ENCODE measurements at places on chromosomes 7 and 10. TPM values are rescaled to one million over a fixed set of nuclear protein-coding genes. Genes with fewer than 3 reads are reported as not detected.
A peak's percentile ranks its signal among the peaks of the same experiment; 100 is the strongest.

- H3K27ac ChIP-seq, result no peak overlapping the region
- no peak overlapping the region for H3K4me3 ChIP-seq
- H3K27me3 ChIP-seq, result no peaks in the 10 kb centered on the region
- DNase-seq, result no peak
- peaks cover 24% of the 10 kb centered on the region for H3K36me3 ChIP-seq
Measured at GRCh38 chr10:42598249-42598873, 40.0 kb downstream of the ZNF33B start.

DNA sequence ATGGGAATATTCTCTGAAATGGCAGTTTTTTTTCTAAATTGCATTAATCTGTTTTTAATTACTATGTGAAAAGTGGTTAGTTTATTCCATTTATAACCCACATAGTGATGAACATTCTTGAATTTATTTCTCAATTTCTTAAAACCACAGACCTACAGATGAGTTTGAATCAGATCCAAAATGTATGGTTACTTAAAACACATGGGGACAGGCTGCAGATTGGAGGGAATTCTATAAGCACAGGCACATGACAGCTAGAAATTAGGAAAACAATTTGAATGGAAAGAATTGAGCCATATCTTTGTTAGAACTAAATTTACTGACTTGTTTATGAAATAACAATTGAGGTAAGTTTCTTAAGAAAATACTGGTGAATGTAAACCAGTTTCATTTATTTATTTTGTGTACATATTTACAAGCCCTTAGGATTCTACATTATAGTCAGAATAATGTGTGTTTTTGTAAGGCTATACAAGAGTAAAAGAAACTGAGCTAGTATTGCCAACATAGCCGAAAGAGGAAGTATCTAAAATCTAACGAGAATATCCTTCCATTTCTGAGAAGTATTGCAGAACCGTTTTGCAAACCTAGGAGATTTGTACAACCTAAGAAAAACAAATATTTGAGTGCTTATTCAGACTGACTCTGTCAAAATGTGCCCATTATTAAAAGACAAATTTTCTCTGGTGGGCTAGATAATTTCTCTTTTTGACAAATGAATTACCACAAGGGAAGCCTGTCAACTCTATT, 434.3 kb upstream of the SEMA3D start:
- no peak for DNase-seq
- no peaks in the 10 kb centered on the region for H3K4me1 ChIP-seq
- H3K27me3 ChIP-seq, result no peaks in the 10 kb centered on the region

GRCh38 chr10:19815731-19816410, 361 bp upstream of the PLXDC2 start:
- H3K27me3 ChIP-seq, result no peaks in the 10 kb centered on the region
- no peaks in the 10 kb centered on the region for H3K36me3 ChIP-seq
- H3K4me3 ChIP-seq, result peak overlapping the region; percentile 83
- H3K4me1 ChIP-seq, result no peaks in the 10 kb centered on the region

DNA sequence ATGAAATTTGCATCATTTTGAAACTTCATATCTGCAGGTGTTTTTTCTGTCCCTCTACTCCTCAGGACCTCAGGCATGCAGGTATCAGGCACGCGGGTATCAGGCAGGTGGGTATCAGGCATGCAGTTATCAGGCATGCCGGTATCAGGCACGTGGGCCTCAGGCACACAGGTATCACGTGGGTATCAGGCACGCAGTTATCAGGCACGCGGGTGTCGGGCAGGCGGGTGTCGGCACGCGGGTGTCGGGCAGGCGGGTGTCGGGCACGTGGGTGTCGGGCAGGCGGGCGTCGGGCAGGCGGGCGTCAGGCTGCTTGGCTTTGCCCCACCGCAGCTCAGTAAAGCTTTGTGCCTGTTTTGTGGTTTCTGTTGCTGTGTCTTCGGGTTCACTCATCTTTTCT, 8.7 kb downstream of the SPRN start:
- H3K27ac ChIP-seq, result no peak overlapping the region
- H3K4me1 ChIP-seq, result no peaks in the 10 kb centered on the region
- DNase-seq, result no peak
- peaks cover 63% of the 10 kb centered on the region for H3K36me3 ChIP-seq
- H3K27me3 ChIP-seq, result no peaks in the 10 kb centered on the region
- H3K4me3 ChIP-seq, result no peak overlapping the region

DNA sequence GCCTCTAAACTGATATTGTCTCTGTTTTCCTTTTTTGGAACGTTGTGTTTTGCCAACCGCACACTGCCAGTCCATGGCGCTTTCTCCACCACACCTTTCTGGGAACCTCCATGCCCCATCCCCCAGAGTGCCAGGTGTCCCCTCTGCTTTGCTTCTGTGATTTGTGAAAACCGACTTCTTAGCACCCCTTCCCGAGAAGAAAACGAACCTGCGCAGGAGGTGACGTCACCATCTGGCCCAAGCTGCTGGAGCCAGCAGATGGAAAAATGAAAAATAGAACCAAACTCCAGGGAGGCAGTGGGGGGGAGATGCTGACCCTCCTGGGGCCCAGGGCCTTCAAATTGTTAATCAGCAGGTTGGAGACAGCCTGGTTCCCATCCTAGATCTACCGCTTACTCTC, 103.8 kb downstream of the HTR5A start:
- no peaks in the 10 kb centered on the region for H3K4me1 ChIP-seq
- no peak overlapping the region for H3K4me3 ChIP-seq
- no peak overlapping the region for H3K27ac ChIP-seq
- no peaks in the 10 kb centered on the region for H3K36me3 ChIP-seq

DNA sequence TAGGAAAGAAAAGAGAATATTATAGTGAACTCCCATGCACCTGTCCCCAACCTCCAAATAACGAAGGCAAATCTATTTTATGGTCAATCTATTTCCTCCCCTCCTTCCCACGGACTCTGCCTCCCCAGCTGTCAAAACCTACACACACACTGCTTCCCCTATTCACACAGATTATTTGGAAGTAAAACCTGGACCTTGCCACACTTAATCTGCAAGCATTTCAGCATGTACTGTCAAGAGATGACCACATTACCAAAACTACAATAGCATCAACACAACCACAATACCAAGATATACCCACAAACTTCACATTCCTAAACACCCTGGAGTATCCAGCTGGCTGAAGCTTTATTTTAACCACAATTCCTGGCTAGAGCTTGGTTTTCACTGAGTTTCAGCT, 27.8 kb upstream of the KCNK18 start:
- DNase-seq, result no peak
- H3K4me3 ChIP-seq, result no peak overlapping the region
- no peak overlapping the region for H3K27ac ChIP-seq
- H3K27me3 ChIP-seq, result peaks cover 96% of the 10 kb centered on the region
- H3K4me1 ChIP-seq, result peaks cover 3% of the 10 kb centered on the region

- no peak overlapping the region for H3K4me3 ChIP-seq
- DNase-seq, result no peak
- no peaks in the 10 kb centered on the region for H3K36me3 ChIP-seq
- H3K4me1 ChIP-seq, result peaks cover 20% of the 10 kb centered on the region
- H3K27ac ChIP-seq, result peak overlapping the region; percentile 55
Measured at GRCh38 chr10:63761243-63761642, 240.0 kb downstream of the REEP3 start.

- no peak overlapping the region for H3K4me3 ChIP-seq
- no peaks in the 10 kb centered on the region for H3K36me3 ChIP-seq
- no peaks in the 10 kb centered on the region for H3K27me3 ChIP-seq
- no peak for DNase-seq
- H3K4me1 ChIP-seq, result peaks cover 6% of the 10 kb centered on the region
- no peak overlapping the region for H3K27ac ChIP-seq
Measured at GRCh38 chr10:129305046-129305445, 162.0 kb upstream of the MGMT start.

GRCh38 chr10:50367732-50368131, 116.4 kb upstream of the ASAH2 start:
- peaks cover 15% of the 10 kb centered on the region for H3K4me1 ChIP-seq
- no peaks in the 10 kb centered on the region for H3K36me3 ChIP-seq
- no peak for DNase-seq
- H3K4me3 ChIP-seq, result no peak overlapping the region

DNA sequence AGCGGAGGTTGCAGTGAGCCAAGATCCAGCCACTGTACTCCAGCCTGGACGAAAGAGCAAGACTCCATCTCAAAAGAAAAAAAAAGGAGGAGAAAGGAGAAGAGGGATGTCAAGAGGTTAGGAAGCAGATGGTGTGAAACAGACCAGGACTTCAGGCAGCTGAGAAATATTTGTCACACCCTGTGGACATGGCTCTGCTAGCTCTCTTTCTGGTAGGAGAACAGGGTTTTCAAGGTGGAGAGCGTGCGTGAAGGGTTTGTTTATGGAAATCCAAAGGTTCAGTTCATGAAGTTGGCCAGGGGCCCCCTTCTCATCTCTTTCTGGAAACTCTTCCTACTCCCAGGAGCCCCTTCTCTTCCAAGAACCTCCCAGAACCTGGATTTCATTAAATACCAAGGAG, 110.8 kb upstream of the GALNT17 start:
- H3K27ac ChIP-seq, result no peak overlapping the region
- H3K4me3 ChIP-seq, result no peak overlapping the region
- H3K36me3 ChIP-seq, result no peaks in the 10 kb centered on the region
- no peaks in the 10 kb centered on the region for H3K4me1 ChIP-seq
- H3K27me3 ChIP-seq, result no peaks in the 10 kb centered on the region
- no peak for DNase-seq

DNA sequence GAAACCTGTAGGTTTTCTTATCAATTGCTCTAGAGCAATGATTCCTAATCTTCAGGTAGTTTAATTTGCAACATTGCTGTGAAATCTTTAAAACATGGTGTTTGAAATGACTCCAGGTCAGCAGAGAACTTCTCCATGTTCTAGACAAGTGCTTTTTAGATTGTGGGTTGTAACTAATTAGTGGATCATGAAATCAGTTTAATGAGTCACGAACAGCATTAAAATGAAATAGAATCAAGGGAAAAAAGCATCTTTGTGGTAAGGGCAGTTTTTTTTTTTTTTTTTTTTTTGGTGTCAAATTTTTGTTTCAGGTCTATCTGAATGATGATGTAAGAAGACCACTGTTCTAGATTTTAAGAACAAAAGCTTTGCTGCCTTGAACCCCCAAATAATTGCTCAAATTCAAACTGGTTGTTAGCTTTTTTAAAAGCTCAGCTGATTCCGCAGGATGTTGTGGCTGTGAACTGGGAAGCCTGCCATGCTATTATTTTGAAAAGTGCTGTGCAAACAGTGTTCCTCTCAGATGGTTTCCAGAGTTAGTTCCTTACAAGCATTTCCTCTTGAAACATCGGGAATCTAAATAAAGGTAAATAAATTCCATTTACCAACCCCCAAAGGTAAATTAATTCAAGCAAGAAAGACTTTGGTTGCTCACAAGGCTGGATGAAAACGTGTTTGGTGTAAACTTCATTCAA, 13.1 kb upstream of the PDK4 start:
- peak overlapping the region; percentile 40 for H3K4me3 ChIP-seq
- no peaks in the 10 kb centered on the region for H3K27me3 ChIP-seq

- H3K36me3 ChIP-seq, result no peaks in the 10 kb centered on the region
- H3K4me1 ChIP-seq, result peaks cover 78% of the 10 kb centered on the region
- H3K4me3 ChIP-seq, result no peak overlapping the region
- DNase-seq, result no peak
- no peaks in the 10 kb centered on the region for H3K27me3 ChIP-seq
Measured at GRCh38 chr10:95516774-95517373, 44.3 kb downstream of the SORBS1 start.

GRCh38 chr7:11373546-11374142, 400.0 kb downstream of the PHF14 start:
- no peak overlapping the region for H3K4me3 ChIP-seq
- DNase-seq, result no peak
- H3K4me1 ChIP-seq, result no peaks in the 10 kb centered on the region
- H3K36me3 ChIP-seq, result no peaks in the 10 kb centered on the region
- H3K27ac ChIP-seq, result no peak overlapping the region
- H3K27me3 ChIP-seq, result no peaks in the 10 kb centered on the region

- no peak overlapping the region for H3K4me3 ChIP-seq
- H3K27ac ChIP-seq, result no peak overlapping the region
- no peaks in the 10 kb centered on the region for H3K36me3 ChIP-seq
- DNase-seq, result no peak
Measured at GRCh38 chr7:136405931-136406777, 429.0 kb upstream of the MTPN start.

- peak overlapping the region; percentile 50 for H3K4me3 ChIP-seq
- DNase-seq, result peak; percentile 95
- no peaks in the 10 kb centered on the region for H3K27me3 ChIP-seq
Measured at GRCh38 chr10:3107426-3107961, 40.1 kb downstream of the PFKP start.

DNA sequence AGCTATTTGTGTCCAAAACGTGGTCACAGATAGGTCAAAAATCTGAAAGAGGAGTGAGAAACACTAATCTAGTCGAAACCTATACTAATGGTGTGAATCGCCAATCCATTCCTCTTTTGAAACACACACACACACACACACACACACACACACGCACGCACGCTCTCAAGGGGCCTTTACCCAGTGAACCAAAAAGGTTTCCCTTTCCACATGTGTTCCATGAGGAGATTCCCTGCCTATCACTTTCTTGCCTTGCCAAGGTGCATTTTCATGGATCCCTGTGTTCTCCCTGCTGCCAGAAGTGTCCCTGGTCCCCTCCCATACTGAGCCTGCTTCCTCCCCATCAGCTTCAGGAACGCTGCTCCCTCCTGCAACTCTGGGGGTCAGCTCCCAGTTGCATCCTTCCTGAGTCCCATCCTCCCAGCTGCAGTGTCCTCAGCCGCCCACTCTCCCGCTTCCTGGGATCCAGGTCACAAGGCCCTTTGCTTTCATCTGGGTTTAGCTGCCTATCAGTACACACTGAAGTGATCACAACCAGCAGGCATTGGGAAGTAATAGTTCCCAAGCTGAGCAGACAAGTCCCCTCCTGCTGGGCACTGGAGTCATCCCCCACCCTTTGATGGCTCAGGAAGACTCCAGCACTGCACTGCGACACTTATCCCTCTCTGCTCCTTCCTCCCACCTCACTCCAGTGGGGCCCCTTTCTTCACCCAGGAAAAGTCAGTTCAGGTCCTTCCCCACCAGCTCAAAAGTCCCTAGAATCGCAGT, 49.2 kb upstream of the KCNMA1 start:
- peaks cover 13% of the 10 kb centered on the region for H3K27me3 ChIP-seq
- no peak overlapping the region for H3K4me3 ChIP-seq
- DNase-seq, result no peak
- no peak overlapping the region for H3K27ac ChIP-seq
- H3K4me1 ChIP-seq, result no peaks in the 10 kb centered on the region

- peaks cover 5% of the 10 kb centered on the region for H3K4me1 ChIP-seq
- H3K4me3 ChIP-seq, result no peak overlapping the region
- DNase-seq, result no peak
- H3K27ac ChIP-seq, result no peak overlapping the region
- H3K27me3 ChIP-seq, result no peaks in the 10 kb centered on the region
- no peaks in the 10 kb centered on the region for H3K36me3 ChIP-seq
Measured at GRCh38 chr10:71075086-71075758, 137.1 kb upstream of the UNC5B start.

Gene MRPL32
- total RNA-seq, result 51.7 TPM

Gene ZNF316
- 16.8 TPM for total RNA-seq

Gene CPVL
- 49.6 TPM for total RNA-seq

Gene VGF
- 0.10 TPM for total RNA-seq

Gene TMEM273
- total RNA-seq, result 3.5 TPM

Gene FBXL13
- total RNA-seq, result 0.52 TPM

Gene GAD2
- not detected for total RNA-seq

Gene IFIT1B
- 1.4 TPM for total RNA-seq
